Right lung (tissue), 10 donors: ENCODE measurements at places on chromosomes 16 and 17.

DNA sequence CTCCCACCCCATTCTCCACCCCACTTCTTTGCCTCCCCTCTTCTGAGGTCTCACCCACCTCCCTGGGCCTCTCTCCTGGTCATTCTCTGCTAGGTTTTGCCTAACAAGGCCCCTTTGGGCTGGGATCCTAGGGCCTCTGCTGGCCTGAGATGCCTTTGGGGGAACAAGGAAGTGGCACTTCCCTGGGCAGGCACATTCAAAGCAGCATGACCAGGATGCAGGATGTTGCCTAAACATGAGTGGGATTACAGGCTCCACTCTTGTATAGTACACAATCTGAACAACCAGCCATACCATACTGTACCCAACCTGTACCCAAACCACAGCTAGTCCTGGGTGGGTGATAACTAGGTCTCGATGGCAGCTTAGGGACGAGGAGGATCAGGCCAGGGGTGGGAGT is 9.0 kb downstream of the GALK1 start:
- no peak for DNase-seq

DNA sequence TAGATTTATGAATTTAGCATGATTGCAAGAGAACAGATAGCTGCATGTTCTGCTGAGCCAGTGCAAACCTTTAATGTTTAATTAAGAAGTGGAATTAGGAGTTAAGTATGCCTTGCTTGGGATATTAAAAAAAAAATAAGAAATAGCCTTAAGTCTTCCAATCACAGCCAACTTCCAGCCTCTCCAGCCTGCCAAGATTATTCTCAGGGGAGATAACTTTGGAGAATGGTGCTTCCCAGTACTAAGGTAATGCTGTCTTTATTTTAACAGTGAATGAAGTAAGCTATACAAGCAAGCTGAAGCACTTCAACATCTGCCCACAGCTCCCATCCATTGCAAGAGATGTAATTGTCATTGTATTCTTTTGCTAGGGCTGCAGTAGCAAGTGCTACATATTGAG is 389.5 kb upstream of the ASIC2 start:
- no peak for DNase-seq

- DNase-seq = no peak
Measured at GRCh38 chr16:80946481-80946880, 60.2 kb downstream of the CMC2 start.

- DNase-seq = no peak
Measured at GRCh38 chr16:24844101-24845030, 1.4 kb upstream of the SLC5A11 start.

DNA sequence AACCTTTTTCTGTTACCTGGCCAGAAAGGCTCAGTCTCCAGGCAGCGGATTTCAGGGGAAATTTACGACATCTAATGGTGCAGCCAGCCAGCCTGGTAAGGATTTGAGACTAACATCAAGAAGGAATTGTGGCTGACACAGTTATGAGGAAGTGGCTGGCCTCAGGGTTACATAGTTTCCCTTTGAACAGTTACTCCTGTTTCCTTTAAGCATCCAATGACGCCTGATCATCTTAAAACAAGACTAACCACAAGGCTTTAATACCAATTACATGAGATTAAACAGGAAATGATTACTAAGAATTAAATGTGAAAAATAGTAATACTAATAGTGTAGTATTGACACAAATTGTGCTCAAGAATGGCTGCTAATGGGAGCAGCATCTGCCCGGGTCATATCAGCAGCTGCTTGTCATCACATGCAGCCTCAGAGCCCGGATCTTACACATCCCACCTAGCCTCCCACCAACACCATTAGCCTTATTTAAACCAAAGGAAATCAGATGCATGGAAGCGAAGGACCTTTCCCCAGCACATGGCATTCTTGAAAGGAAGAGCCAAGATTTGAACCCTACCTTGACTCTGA is 431.8 kb downstream of the PMP22 start:
- DNase-seq = no peak

DNA sequence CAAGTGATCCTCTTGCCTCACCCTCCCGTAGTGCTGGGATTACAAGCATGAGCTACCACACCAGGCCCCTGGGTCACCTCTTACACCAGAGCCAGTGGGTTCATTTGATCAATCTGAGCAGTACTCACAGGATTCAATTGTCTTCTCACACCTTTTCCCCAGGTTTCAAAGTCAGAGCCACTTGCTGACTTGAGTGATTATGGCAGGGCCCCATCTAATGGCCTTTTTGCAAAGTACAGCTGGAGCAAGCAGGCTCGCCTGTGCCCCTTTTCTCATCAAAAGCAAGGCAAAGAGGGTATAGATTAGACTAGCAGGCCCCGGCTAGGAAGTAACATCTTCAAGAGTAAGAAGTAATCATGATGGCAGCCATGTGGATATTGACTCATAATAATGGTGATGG is 114.8 kb upstream of the NOL11 start:
- DNase-seq = no peak

- DNase-seq = no peak
Measured at GRCh38 chr17:68346448-68346847, 55.2 kb downstream of the ARSG start.

DNA sequence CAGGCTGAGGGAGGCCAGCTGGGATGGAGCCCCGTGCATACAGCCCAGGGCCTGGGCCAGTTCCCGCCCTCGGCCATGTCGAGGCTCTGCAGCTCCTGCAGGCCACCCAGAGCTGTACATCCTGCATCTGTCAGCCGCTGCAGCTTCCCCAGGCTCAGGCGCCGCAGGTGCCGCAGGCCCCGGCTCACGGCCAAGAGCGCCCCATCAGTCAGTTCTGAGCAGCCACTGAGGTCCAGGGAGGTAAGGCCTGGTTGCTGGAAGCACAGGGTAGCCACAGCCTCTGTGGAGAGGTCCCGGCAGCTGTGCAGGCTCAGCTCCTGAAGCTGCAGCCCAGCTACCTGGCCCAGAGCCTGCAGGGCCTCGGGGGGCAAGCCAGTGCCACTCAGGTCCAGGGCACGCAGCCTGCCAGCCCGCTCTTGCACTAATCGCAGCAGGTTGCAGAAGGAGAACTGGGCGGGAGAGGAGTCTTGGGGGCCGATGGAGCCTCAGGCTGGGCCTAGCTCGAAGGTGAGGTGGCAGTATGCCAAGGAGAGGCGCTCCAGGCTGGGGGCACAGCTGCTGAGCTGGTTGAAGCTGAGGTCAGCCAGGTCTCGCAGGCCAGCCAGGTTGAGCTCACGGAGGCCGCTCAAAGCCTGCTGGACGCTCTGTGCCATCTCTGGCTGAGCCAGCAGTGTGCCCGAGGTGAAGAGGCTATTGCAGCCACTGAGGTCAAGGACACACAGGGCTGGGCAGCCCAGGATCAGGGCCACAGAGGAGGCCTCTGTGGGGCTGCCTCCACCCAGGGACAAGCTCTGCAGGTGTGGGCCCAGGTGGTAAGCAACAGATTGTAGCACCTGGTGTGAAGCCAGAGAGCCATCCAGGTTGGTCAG is 11.4 kb downstream of the ELMO3 start:
- no peak for DNase-seq

- no peak for DNase-seq
Measured at GRCh38 chr16:87431926-87432325, 39.8 kb downstream of the MAP1LC3B start.

DNA sequence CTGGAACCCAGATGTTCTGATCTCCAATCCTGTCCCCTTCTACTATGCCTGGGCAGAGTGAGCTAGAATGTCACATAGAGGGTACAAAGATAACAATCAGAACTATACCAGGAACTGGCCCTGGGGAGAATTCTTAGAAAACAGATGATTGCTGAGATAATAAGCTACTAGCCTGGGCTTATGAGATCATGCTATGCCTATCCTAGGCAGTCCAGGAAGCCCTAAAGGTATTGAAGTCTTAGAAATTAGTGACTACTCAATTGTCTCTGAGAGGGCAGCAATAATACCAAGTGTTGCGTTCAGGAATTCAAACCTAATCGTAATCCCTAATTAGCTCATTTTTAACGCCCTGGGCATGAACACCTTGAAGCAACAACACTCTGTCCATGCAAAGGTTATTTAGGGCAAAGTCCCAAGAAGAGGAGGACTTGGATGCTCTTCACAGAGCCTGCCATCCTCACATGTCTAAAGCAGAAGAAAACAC is 77.1 kb downstream of the MMD start:
- DNase-seq = no peak

DNA sequence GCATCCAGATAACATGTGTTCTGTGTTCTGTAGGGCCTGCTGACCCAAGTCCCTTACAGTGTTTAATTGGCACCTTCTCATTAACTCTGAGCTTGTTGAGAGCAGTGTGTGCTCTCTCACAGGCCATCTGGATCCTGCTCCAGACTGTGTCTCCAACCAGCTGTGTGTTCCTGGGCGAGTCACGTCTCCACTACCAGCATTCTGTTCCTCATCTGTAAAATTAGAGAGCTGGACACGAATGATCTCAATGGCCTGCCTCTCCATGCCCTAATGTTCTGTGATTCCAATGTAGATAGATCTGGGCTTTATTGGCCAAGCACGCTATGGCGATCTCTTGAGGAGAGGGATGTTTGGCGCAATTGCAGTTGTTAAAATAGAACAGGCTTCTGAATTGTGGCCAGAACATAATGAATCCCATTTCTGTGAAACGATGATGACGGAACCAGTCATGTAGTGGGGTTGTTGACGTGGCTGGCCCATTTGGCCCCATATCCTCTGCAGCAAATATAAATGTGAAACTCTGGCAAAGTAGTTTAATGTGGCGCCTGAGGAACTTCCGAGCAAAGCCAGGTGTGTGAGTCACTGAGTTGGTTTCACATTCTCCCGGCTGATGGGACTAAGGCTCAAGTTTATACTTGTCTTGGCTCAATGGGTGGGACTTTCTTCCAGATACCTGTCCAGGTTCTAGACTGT is 22.2 kb downstream of the TBX4 start:
- DNase-seq = no peak

- DNase-seq = no peak
Measured at GRCh38 chr17:49858796-49859195, 10.9 kb upstream of the TAC4 start.
